ENCODE measurements at places on chromosomes 2 and 18. TPM values are rescaled to one million over a fixed set of nuclear protein-coding genes. Genes with fewer than 3 reads are reported as not detected.

WDR54 gene
- 49.0 TPM for total RNA-seq

TMEM198 gene
- total RNA-seq, result 5.1 TPM

KATNAL2 gene
- 3.0 TPM for total RNA-seq

FAHD2B gene
- total RNA-seq, result 16.6 TPM
